ENCODE measurements at places on chromosomes 7 and 10.
A peak's percentile ranks its signal among the peaks of the same experiment; 100 is the strongest.

DNA sequence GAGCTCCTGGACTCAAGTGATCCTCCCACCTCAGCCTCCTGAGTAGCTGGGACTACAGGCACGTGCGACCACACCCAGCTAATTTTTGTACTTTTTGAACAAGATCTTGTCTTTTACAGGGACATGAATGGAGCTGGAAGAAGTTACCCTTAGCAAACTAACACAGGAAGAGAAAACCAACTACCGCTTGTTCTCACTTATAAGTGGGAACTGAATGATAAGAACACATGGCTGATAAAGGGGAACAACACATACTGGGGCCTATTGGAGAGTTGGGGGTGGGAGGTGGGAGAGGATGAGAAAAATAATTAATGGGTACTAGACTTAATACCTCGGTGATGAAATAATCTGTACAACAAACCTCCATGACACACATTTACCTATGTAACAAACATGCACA, 70.9 kb upstream of the INHBA start:
- DNase-seq: no peak

DNA sequence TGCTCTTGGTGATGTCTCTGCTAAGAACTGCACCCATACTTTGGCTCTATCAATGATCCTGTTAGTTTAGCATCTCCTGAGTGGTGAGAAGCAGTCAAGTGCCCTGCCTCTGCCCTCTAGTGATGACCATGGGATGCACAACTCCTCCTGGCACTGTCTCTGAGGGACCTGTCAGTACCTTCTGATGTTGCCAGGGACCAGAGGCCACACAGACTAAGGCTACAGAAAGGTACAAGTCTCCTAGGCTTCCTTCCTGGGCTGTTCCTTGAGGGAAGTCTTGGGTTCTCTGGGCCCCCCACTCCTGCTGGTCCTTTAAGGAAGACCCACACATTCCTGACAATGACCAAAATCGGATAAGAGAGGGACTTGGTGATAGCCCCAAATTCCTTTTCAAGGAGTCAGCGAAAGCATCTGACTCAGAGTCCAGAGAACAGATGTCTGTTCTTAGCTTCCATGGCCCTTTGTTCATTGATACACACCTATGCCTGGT, 15.3 kb downstream of the NKX2-3 start:
- peak; percentile 10 for DNase-seq

- no peak for DNase-seq
Observed at GRCh38 chr10:74022926-74023629, 25.2 kb downstream of the VCL start.

DNA sequence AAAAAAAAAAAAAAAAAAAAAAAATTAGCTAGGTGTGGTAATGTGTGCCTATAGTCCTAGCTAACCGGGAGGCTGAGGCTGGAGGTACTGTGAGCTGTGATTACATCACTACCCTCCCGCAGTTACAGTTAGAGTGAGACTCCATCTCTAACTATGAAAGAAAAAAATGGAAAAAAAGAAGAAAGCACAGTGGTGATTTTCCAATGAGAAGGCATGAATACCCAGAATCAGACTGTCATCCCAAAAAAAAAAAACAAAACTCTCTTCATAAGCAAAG, 269.9 kb upstream of the MKLN1 start:
- DNase-seq: peak; percentile 74

DNA sequence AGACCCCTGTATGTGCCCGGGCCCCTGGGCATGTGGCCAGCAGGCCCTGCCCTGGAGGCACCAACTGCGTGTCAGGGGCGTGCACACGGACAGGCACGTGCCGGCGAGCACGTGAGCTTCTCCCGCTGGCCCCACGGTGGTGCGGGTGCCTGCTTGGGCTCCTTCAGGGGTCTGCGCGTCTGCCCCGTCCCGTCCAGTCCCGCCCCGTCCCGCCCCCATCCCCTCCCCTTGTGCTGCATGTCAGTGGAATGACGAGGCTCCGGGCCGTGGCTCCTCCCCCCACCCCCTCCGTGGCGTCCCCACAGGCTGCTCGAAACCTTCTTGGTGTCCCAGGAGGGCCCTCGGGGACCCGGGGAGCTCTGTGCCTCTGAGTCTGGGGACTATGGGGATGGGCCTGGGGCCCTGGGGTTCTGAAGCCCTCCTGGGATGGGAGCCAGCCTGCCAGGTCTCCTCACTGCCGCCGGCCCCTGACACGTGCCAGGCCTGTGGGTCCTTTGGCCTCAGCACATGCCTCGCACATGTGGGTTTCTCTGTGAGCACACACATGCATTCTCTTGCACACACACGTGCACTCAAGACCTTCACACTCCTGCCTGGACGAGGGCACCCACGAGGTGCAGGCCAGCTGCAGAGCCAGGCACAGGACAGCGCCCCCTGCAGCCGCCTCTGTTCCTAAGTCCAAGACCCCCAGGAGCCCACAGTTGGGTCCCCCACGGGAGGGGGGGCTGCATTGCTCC, 27.5 kb upstream of the AMZ1 start:
- DNase-seq: no peak

- DNase-seq: no peak
Observed at GRCh38 chr7:27066148-27066547, 29.7 kb downstream of the HOXA1 start.

DNA sequence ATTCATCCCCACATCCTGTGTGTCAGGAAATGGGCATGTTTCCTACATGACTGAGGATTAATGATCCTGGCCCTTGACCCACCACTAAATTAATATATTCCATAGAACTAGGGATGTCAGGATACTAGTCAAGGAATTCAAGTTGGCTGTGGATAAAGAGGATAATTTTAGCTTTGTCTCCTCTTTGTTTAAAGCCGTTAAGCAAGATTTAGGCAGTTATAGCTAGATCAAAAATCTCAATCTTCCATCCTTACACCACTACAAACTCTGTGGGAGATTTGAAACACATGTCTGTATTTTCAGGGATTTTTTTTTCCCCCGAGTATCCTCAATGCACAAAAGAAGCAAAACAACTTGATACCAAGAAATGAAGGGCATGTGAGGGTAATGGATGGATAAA, 417.1 kb downstream of the MAGI2 start:
- no peak for DNase-seq

DNA sequence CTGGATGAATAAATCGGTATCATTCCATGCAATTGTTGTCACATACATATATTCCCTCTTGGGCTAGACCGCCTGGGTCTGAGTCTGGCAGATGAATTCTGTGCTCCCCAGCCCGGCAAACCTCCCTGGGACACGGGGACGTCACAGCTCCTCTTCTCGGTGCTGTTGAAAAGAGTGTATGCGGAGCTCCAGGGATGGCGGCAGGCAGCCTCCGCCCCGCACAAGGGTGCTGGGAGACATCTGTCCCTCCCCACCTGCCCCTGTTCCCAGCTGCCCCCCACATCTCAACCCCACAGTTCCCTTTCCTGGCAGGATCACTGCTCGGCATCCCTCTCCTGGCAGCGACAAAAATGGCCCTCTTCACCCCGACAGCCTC, 32.1 kb downstream of the PRKAG2 start:
- no peak for DNase-seq

- DNase-seq: no peak
Observed at GRCh38 chr7:80736371-80737125, 98.1 kb downstream of the CD36 start.

GRCh38 chr10:116554628-116555027, 8.9 kb downstream of the PNLIP start:
- DNase-seq: no peak

DNA sequence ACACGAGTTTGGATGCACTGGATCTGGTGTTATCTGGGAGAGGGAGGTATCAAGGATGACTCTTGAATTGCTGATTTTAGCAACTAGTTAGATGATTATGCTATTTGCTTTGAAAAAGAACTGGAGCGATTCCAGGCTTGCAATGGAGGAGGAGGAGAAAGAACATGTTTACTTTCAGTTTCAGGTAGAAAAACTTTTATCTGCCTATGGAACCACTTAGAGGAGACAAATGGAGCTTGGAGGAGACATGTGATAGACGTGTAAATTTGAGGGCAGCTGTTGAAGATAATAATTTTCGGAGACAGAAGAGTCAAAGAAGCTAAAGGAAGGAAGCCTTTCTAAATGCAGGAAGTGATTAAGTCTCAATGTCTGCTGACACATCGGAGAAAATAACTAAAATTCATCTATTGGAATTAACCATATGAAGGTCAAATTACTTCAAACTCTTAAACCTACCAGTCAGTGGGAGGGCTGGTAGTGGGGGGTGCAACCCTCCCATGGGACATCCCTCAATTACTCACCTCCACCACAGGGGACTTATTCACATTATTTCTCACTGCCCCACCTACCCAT, 56.4 kb upstream of the GNAI1 start:
- DNase-seq: no peak

- DNase-seq: no peak
Observed at GRCh38 chr7:154967401-154967955, 35.4 kb downstream of the PAXIP1 start.

DNA sequence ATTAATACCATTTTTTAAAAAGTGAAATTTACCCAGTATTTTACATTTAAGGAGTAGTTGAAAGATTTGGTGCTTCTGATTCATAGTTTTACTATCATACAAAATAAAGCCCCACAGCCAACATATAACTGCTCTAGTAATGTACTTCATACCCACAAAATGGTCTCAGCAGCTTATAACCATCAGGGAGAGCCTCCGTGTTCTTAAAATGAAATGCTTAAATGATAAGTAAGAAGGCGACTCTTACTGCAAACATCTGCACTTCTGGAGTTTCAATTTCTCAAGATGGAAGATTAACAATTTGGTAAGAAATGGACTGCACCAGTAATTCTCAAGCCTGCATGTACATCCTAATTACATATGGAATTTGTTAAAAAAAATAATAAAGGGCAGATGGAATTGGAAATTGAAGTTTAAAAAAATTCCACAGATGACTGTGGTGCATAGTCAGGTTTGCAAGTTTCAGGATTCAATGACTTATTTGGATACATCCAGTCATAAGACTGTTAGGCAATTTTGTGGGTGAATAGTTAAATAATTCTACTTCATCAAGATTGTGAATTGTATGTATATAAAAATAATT, 461.0 kb downstream of the KIF20B start:
- DNase-seq: no peak

DNA sequence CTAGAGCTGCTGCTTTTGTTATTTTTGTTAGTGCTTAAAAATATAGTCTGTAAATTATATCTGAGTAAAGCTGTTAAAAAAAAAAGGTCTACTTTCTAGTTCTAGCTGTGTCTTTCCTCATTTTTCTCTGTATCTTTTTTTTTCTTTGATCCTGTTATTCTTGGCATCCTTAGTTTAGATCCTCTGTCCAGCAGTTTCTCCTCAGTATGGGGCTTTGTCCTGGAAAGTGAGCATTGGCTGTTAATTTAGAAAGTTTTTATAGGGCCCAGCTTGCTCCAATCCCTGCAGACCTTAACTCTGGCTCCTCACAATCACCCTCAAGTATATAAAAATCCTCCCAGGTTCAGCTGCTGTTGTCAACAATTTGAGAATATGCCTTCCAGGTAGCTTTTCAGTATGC, 23.5 kb downstream of the DDX50 start:
- DNase-seq: no peak

DNA sequence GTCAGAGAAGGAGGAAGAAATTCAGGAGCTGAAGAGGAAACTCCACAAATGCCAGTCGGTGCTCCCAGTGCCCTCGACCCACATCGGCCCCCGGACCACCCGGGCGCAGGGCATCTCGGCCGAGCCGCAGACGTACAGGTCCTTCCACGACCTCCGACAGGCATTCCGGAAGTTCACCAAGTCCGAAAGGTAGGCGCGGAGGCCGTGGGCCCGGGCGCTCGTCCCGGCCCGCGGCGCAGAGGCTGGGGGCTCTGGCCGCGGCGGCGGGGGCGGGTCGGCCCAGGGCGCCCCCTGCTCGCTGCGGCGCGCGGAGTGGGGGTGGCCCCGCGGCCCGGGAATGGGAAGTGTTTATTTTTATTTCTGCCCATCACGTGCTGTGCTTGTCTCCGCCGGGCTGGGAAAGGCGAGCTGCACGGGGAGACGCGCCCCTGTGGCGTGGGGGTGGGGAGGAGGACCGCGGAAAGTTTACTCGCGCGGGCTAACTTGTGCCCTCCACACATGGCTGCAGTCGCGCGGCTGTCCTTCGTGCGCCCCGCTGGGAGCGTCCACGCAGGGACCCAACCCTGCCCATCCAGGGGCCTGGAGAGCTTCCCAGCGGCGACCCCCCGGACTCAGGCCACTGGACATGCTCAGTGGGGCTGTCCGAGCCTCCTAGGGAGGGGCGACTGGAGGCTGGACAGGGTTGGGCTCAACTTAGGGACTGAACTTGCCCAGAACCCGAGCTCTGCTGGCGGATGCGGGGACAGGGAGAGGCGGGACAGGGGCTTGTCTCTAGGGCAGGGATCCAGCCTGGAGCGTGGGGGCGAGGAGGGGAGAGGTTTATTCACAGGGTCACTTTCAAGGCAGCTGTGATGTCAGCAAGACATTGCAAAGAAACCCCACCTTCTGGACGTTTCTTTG, 82.6 kb upstream of the PRKG1 start:
- no peak for DNase-seq

GRCh38 chr7:82567356-82567755, 123.8 kb upstream of the CACNA2D1 start:
- no peak for DNase-seq

DNA sequence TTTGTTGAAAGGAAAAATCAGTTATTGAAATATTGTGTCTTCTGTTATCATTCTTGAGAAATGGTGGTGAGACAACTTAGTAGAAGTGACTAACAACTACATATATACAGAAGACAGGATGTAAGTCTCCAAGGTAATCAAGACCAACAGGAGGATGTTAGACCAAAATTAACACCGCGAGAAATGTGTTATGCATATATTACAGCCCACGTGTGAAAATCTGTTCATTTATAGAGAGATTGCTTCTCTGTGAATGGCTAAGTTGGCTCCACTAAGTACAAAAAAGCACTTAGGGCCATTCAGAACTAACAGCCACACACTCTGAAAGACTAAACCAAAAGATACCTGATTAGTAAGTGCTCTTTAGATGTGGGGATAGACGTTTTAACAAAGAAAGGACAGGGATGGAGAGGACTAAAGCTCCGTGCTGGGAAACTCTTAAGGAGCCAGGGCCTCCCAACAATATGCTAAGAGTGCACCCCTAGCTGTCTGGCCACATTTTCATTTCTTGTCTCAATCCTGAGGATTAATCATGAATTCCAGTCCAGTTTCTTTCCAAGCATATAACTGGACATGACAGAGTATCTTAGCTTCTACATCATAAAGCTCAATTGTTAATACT, 26.5 kb downstream of the HDAC9 start:
- DNase-seq: peak; percentile 8

- DNase-seq: no peak
Observed at GRCh38 chr7:70533614-70534013, 598.3 kb upstream of the GALNT17 start.

DNA sequence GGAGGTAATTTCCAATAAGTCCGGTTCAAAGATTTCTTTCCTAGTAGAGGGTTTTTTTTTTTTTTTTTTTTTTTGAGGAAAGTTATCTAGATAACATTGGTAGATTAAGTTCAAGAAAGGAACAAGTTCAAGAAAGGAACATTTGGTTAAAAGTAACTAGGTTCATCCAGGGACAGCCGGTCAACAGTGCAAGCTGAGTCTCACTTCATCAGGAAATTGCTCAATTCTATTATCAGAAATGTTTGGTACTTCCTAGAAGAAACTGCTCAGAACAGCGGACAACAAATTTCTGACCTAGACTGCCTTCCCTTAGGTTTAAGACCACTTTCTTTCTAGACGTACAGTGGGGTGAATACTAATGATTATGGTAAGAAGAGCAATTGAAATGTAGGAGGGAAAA, 3.7 kb upstream of the IL2RA start:
- no peak for DNase-seq

- no peak for DNase-seq
Observed at GRCh38 chr10:49600781-49601400, 9.2 kb upstream of the SLC18A3 start.

GRCh38 chr7:43164757-43165156, 52.3 kb downstream of the HECW1 start:
- DNase-seq: no peak

Measured in CD4-positive, alpha-beta T cell treated with Interleukin-10 for 1 hour (primary cell).